ENCODE measurements at places on chromosomes 12 and 14. TPM values are rescaled to one million over a fixed set of nuclear protein-coding genes. Genes with fewer than 3 reads are reported as not detected.

DNA sequence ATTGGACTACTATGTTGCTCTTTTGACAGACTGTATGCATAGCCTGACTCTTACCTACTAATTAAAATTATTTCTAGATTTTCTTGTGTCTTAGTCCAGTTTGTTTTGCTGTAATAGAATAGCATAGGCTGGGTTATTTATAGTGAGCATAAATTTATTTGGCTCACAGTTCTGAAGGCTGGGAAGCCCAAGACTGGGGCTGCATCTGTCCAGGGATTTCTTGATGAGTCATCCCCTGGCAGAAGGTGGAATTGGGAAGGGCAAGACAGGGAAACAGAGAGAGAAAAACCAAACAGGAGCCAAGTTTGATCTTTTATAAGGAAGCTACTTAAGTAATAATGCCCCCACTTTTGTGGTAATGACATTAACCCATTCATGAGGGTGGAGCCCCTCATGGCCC lies 759.2 kb upstream of the LRFN5 start:
- DNase-seq = no peak

DNA sequence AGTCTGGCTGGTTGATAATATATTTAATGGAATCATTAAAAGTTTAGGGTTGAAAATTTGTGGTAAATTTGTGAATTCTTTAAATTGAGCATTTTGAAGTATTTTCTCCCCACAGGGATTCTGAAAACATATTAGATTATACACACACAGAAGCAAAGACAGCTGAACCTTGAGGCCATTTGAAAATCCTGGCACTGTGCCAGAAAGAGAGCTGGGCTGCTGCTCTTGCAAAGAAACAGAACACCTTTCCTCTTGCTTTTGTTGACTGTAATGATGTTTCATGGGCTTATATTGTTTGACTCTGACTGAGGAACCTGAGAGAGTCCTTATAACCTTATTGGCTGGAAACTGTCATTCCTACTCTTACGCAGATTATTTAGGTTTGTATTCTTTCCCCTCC lies 4.8 kb downstream of the RNF34 start:
- no peak for DNase-seq

DNA sequence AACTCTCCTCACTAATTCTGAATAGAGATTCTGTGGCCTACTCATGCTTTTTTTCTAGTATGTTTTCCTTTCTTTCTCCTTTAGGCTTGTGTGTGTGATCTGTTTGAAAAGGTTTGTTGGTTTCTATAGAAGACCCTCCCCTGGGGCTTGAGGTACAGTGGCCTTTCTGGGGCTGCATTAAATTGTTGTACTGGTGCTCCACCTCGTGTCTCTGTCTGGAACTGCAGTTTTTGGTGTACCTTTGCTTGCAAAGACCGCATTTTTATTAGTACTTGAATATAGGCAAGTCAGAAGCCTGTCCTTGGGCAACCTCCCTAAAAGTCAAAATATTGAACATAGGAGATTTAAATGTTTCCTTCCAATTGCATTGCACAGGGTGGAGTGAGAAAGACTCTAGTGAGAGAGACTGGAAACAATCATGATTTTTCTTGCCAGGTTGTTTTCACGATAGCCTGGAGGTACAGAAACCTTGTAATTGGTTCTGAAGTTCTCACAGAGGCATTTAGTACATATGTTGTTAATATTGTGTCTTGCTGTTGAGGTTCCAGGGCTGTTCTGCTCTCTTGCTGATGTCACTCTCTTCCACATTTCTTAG lies 39.0 kb downstream of the SLCO1B1 start:
- no peak for DNase-seq

- DNase-seq = no peak
These were observed 9.4 kb upstream of the SELPLG start for GRCh38 chr12:108642899-108643654.

Gene HOXC4
- total RNA-seq = 1.6 TPM

Gene PPM1H
- 7.4 TPM for total RNA-seq

GRCh38 chr14:30748343-30748742 lies 126.0 kb upstream of the COCH start:
- no peak for DNase-seq

DNA sequence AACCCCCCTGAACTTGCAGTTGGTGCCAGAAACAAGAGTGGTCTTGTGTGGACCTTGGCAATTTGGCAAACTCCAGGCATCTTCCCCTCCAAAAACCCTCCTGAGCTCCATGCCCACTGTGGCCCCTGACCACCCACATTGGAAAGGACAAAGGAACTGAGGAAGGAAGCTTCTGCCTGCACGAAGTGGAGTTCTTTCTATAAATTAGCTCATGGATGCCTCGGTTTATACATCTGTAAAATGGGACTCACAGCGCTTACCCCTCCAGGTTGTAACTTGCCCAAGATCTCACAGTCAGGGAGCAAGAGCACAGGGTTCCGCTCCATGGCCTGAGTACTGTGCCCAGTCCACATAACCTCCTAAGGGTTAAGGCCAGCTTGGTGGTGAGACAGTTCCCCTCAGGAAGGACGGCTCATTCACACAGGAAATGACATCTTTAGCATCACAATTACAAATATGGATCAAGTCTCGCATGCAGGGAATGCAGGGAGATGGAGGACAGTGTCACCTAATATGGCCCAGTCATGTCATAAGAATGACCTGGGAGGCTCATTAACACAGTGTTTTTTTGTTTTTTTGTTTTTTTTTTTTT lies 66.6 kb downstream of the CLMN start:
- DNase-seq = no peak

Gene METAP2
- total RNA-seq = 106 TPM

DNA sequence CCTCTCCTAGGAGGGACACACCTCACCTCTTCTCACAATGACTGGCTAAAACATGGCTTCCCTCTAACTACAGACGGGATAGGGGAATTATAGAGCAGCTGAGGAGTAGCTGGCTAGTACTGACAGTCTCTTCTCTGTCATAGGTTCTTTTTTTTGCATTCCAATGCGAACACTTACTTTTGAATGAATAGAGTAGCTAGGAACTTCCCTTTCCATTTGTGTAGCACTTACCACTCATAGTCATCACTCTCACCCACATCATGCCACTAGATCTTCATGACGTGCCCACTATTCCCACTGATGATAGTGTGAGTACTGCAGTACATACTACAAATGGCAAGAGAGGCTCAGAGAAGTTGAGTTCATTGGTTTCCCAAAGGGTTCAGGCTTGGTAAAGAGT lies 143.9 kb upstream of the HIF1A start:
- no peak for DNase-seq

Gene OR4E2
- total RNA-seq = not detected

DNA sequence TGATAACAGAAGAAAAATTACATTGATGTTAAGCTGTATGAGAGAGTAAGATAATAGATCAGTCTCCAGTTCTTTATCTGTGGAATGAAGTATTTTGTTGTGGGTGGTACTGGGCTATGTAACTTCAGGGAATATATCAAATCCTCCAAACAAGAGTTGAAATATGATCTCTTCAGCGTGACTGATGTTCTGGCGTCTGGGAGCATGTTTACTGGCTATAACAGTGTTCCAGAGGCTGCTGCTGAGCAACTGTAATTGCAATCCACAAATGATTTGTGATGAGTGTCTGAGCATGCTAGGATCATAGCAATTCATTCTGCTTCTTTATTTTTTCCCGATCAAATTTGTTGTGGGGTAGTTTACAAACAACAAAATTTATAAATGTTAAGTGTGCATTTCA lies 18.6 kb upstream of the CCDC198 start:
- no peak for DNase-seq

- DNase-seq = no peak
These were observed 11.4 kb upstream of the ATP2A2 start for GRCh38 chr12:110269622-110270124.

Gene CRACR2A
- total RNA-seq = 57.4 TPM

GRCh38 chr12:59164991-59165718 lies 244.9 kb upstream of the LRIG3 start:
- DNase-seq = no peak

DNA sequence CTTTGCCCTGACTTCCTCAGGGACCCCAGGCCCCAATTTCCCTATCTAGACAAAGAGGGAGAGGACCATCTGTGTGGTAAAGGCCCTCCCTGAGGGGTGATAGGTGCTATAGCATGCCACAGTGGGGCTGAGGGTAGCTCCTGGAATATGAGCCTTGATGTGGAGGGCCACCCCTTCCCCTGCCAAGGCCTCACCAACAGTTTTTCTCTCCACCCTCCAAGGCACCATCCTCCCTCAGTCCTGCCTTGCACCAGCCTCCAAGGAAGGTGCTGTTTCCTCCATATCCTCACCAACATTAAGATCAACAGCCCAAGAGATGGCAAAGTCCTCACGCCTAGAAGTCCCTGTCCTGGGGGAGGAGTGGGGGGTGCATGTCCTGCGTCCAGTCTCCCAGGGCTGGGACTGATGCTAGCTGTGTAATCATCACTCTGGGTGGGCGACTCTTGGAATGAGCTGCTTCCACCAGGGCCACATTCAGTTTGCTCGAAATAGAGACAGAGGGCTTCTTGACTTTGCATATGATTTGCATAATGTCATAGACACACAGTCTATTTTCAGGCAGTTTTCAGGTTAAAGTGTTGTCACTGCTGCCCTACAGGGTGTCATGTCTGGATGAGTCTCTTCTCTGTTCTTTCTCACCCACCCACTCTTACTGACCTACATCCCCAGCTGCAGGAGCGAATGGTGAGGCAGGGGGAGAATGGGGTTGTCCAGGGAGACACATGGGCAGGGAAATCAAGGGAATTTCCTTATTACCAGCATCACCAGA lies 17.4 kb downstream of the ACVRL1 start:
- no peak for DNase-seq

DNA sequence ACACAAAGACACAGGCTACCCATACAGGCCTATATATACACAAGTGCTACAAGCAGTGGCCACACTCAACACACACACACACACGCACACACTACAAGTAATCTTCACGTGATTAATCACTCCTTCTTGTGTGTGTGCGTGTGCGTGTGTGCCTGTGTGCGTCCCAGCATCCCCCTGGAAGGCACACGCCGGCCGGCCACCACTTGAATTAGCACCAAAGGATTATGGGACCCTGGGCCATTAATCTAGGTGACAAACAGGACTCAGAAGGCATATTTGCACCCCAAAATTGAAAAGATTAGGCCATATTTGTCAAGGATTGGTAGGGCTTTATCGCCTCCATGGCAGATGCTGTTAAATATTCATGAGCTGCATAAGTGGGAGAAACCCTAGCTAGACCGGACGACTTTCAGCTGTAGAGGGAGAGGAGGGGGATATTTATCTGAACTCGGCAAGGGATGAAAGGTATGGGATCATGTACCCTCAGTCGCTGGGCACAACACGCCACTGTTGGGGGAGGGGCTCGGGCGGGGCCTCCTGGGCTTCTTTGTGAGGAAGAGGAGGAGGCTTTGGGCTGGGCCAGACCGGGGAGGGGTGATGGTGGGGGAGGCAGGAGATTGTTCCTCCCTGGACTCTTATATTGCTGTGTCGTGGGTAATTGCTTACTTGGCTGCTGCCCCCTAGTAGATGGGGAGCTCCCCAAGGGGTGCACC lies 89.6 kb upstream of the LHX5 start:
- DNase-seq = no peak

- DNase-seq = no peak
These were observed 154.3 kb downstream of the RMST start for GRCh38 chr12:97616946-97617345.

- no peak for DNase-seq
These were observed 31.7 kb downstream of the STX2 start for GRCh38 chr12:130807309-130807708.

DNA sequence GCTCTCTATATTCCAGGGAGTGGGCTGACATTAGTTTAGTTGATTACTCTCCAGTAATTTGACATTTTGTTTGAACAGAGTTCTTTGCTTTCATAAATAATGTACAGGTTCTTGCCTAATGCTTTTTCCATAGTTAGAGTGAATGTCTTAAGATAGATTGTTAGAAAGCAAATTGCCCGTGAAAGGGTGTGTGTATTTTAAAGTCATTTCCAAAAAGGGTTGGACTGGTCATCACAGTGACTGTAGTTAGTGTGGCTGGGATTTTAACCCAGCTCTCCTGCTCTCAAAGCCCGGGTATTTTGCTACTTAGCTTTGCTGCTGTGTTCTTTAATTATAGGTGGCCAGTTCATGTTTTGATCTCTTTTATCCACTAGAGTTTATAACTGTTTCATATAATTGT lies 74.2 kb downstream of the DNAH10 start:
- DNase-seq = no peak

- no peak for DNase-seq
These were observed 55.2 kb downstream of the EP400 start for GRCh38 chr12:132004946-132005345.

Gene IL26
- not detected for total RNA-seq

DNA sequence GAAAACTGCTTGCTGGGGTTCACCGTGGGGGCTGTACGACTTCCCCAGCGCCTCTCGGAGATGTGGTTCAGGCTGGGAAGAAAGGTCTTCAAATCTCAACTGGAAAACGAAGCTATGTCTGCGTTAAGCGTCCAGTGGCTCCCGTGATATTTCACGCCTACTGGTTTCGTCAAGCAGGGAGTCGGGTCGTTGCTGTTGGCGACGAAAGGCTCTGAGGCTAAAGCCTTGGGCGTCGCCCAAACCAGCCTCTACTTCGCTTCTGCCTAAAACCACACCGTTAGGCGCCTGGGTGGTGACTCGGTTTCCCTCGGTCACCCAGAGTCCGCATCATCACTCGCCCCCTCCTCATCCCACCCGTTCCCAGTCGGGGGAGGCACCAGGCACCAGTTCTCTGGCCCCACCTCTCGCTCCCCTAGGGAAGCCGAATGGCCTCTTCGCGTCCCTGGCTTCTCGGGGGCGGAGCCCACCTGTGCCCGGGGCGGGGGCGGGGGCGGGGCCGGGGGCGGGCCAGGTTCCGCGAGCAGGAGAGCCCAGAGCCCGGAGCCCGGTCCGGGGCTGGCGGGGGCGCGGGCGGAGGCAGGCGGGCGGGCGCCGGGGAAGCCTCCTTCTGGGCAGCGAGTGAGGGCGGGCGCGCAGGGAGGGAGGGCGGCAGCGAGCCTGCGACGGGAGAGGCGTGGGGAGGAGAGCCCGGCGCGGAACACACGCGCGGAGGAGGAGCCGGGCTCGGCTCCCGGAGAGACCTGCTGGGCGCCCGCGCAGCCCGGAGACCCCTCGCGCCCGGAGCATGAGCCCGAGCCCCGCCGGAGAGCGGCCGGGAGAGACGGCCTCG lies at the start of gene B4GALNT3:
Gene B4GALNT3 (plus strand): TSS at position 510 of the 829 bp plus-strand sequence. CDS start 438 bp downstream, outside the sequence.
- DNase-seq = peak; percentile 84

Gene GALNT8
- total RNA-seq = 58.6 TPM

GRCh38 chr14:105241641-105242040 lies 6.7 kb upstream of the BTBD6 start:
- no peak for DNase-seq

DNA sequence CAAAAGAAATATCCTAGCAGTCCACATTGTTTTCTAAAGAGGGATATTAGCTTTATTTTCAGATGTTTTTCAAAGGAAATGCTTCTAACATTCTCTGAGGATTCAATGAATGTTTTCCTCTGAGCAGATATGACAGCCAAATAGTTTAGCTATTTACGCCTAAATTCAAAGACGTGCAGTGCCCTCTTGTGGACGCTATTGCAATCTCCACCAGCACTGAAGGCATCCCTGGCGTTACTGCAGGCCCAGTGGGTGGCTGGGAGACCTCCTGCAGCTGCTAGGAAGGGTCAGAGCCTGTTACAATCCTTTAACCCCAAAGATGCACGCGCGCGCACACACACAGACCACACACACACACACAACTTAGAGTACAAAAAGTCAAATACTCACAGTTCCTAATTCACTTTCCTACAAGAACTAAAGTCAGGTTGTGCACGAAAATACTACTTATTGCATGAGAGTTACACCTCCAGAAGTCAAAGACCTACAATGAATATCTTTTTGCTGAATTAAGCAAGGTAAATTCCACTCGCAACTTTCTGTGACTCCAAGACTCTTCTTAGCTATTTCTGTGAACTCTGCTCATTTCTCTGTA lies 589.3 kb upstream of the TMEM132C start:
- DNase-seq = peak; percentile 78

Gene PELI2
- 15.2 TPM for total RNA-seq

- DNase-seq = no peak
These were observed 101.2 kb upstream of the SLC16A7 start for GRCh38 chr12:59494617-59495016.

Data from Peyer's patch (tissue), 4 donors.